Stimulated activated CD8-positive, alpha-beta memory T cell treated with anti-CD3 and anti-CD28 coated beads, Interleukin-7, amount 100 ng/mL, for 4 hours (primary cell): ENCODE measurements at places on chromosomes 16 and 17.
A peak's percentile ranks its signal among the peaks of the same experiment; 100 is the strongest.

GRCh38 chr16:29807426-29808218, 1.3 kb downstream of the MAZ start:
- peak; percentile 88 for DNase-seq

GRCh38 chr16:89345642-89346150, 128.2 kb downstream of the ZNF778 start:
- no peak for DNase-seq

DNA sequence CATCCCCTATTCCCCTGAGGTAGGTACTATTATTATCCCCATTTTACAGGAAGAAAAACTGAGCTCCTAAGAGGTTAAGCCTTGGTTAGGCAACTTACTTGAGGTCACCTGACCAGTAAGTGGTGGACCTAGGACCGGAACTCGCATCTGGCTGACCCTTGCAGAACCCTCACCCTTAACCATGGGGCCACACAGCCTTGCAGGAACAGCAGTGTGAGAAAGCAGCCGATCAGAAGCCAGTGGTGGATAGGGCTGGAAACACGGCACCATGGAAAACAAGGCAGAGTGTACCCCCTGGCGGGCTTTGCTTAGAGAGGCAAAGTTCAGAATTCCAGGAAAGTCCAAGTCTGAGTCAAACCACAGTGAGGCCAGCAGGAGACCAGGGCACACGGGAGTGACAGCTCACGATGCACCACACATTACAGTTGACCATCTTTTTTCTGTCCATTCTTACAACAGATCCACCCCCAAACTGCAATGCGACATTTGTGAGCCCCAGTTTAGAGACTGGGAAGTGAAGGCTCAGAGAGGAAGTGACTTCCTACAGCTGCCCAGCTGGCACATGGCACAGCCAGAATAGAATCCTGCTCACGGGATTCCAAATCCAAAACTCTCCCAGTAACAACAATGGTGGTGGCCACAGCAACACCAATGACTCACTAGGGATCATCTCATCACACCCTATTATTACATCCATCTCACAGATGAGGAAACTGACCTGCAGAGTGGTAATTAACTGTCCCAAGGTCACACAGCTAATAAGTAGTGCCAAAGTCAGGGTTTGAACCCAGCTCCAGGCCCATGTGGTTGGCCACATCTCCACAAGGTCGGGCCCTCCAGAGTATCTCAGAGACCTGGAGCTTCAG, 20.3 kb downstream of the KIFC3 start:
- DNase-seq, result no peak

DNA sequence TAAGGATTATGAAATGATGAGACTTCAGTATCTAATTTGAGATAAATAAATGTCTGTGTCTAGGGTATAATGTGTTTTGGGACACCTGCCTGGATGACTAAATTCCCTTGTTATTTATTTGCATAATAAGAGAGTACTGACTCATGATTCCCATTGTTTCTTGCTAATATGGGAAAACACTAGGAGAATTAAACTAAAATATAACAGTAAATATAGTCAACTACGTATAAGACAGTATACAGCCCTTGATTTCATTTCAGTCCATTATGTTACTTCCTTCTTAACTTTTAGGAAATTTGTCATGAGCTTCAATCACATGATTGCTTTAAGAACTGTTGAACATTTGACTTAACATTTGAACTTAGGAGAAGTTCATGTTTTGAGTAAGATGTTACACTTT, 62.4 kb downstream of the VMP1 start:
- DNase-seq, result no peak

- DNase-seq, result no peak
Measured at GRCh38 chr16:52086901-52087300, 460.0 kb downstream of the TOX3 start.

- DNase-seq, result no peak
Measured at GRCh38 chr17:21689604-21690003, 2.7 kb upstream of the KCNJ18 start.

DNA sequence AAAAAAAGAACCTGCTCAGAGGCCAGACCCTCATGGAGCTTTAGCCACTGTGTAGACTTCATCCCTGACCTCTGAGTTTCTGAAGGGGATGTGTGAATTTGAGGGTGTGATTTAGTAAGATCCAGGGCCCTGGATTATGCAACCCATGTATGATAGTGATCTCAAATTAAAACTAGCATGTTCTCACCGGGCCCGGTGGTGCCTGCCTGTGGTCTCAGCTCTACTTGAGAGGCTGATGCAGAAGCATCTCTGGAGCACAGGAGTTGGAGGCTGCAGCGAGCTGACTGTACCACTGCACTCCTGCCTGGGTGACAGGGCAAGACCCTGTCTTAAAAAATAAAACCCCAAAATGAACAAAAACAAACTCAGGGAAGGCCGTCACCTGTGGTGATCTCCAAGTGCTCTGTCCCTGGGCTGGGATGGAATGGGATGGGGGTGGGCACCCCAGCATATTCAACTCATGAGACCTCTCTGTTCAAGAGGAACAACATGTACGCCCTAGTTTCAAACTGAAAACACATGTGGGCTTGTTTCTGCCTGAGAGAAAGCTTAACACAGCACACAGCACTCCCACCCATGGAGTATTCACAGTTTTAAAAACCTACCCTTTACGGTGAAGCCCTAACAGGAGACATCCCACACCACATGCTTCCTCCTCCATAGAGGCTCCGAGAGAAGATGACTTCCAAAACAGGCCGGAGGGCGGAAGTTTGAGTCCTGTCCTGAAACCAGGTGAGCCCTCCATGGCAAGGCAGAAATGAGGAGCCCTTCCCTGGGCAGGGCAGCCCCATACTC, 30.1 kb downstream of the GNPTG start:
- DNase-seq, result no peak

DNA sequence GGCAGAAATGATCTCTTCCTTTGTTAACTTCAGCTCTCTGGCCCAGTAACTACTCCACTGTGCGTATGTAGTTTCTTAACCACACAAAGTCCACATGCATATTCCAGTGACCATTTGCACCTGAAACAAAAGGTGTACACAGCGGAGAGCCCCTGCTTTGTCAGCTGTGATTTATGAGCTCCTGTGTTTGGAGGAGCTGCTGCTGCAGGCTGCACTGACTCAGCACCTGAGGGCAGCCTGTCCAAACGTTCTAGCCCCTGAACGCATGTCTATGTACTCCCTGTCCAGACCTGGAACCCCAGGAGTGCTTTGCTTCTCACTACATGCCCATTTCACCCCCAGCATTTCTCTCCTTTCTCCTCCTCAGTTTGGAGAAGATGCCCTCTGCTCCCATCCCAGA, 216.1 kb downstream of the ABCC12 start:
- no peak for DNase-seq

GRCh38 chr16:81558444-81559175, 114.0 kb downstream of the CMIP start:
- DNase-seq, result no peak

DNA sequence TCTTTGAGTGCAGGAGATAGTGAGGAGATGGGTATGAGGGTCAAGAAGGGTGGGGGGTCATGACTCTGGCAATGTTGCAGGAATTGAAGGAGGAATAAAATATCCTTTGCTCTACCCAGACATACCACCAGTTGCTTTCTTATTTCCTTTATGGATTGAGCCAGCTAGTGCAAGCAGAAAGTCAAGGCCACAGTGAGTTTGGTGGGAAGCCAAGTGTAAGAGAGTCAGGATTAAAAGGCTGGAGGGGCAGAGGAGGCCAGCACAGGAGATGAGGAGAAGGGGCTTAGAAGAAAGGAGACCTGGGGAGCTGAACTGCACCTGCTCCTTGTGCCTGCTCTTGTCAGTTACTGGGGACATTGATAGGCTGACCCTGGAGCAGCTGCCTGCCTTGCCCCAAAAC, 16.1 kb downstream of the PIRT start:
- no peak for DNase-seq

- DNase-seq, result no peak
Measured at GRCh38 chr17:31386542-31387075, 4.9 kb upstream of the RAB11FIP4 start.

DNA sequence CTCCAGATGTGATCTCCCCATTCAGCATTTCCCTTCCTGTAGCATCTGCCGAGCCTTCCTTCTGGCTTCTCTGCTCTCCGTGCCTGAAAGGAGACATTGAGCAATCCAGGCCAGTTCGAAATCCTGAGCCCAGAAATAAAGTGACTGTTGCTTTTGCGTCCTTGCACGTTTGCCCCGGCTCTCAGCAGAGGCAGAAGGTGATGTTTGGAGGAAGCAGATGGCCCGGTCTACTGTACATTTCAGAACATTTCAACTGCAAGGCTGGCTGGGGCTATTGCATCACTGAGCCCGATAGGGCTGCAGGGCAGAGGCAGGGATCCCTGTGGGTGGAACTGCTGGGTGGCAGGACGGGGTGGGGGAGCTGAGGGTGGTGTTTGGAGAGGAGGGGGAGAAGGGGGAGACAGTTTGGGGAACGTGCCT, 29.4 kb downstream of the IRF8 start:
- DNase-seq, result no peak

DNA sequence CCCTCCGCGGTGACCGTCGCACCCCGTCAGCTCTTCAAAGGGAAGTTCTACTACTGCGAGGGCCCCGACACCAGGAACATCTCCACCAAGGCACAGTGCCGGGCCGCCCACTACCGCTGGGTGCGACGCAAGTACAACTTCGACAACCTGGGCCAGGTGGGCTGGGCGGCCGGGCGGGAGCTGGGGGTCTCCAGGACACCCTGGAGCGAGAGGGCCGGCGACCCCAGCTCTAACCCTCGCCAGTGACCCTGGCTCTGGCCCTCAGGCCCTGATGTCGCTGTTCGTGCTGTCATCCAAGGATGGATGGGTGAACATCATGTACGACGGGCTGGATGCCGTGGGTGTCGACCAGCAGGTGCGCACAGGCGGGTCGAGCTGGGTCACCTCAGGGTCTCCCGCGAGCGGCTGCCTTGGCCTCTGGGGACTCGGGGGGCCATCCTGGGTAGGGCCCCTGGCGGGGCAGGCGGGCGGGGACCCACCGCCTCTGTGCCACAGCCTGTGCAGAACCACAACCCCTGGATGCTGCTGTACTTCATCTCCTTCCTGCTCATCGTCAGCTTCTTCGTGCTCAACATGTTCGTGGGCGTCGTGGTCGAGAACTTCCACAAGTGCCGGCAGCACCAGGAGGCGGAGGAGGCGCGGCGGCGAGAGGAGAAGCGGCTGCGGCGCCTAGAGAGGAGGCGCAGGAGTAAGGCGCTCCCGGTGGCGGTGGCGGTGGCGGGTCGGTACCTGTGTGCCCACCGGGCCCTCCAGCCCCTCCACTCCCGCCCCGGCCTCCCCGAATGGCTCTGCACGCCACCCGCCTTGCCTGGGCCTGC, 13.4 kb downstream of the TPSG1 start:
- DNase-seq, result no peak

DNA sequence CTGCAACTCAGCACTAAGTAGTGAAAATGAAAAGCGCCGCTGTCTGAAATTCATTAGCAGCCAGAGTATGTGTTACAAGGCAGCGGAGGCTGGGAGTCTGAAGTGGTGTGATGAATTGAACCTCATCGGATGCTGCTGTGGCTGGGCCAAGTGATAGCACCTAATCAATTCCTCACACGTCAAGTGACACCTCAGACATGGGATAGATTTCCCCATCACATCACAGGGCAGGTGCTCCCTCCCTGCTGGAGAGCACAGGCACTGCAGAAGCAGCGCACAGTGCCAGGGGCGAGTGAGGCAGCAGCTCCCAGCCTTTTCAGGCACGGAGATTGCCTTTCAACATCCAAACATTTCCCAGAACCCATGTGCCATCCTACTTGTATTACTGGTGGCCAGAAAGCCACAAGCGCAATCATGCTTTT, 32.2 kb downstream of the DRC3 start:
- DNase-seq, result no peak

- no peak for DNase-seq
Measured at GRCh38 chr17:79835953-79836509, 3.2 kb downstream of the CBX4 start.

DNA sequence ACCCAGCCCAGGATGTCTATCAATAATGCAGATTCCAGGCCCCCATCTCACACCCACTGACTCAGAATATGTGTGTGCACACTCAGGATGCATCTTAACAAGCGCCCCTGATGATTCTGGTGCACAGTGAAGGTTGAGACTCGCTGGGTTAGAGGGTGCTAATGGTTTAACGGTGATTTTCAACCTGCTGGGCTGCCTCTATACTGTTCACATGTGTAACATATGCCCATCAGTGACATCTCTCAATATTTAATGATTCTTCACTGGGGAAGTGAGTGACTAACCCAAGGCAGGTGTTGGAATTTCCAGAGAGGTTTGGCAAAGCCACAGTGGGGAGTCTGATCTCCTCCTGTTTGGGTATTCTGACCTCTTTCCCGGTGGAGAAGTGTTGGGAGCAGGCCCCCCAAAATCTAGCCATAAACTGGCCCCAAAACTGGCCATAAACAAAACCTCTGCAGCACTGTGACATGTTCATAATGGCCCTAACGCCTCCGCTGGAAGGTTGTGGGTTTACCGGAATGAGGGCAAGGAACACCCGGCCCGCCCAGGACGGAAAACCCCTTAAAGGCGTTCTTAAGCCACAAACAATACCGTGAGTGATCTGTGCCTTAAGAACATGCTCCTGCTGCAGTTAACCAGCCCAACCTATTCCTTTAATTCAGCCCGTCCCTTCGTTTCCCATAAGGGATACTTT, 4.1 kb upstream of the DOC2B start:
- DNase-seq, result no peak

DNA sequence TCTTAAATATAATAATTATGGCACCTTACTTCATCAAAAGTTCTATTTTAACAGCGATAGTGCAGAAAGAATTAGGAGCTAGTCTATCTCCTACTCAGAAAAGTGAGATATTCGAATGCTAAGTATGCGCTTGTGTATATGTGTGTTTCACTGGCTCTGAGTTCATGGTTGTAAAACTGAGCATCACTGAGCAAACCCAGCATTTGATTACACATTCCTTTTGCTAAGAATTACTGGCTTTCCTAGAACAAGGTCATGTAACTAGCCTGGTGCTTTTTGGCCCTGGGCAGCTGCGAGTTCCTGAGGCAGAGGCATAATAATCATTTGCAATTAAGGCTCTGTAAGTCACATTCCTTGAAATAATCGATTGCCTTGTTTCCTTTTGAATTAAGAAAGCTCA, 157.2 kb downstream of the SNX29 start:
- no peak for DNase-seq

- no peak for DNase-seq
Measured at GRCh38 chr16:79282806-79283205, 317.7 kb downstream of the MAF start.

DNA sequence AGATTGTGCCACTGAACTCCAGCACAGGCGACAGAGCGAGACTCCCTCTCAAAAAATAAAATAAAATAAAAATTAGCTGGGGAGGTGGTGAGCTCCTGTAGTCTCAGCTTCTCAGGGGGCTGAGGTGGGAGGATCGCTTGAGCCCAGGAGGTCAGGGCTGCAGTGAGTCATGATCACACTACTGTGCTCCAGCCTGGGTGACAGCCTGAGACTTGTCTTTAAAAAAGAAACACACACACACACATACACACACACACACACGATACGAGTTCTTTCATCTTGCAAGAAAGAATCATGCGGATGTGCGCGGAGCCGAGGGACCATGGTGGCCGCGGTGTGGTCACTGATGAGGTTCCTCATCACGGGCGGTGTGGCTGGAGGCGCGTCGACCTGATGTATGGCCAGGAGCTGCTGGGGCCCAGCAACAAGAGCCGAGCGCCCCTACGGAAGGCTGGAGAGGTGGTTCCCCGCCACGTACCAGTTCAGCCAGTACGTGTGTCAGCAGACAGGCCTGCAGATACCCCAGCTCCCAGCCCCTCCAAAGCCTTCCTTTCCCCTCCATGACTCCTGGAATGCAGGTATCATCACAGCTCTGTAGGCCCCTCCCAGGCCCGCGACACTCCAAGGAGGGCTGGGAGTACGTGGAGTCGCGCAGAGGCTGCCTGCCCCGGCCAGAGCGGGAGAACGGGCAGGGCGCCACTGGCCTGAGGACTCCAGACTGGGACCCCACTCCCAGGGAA, 20.7 kb downstream of the NXN start:
- DNase-seq, result no peak
